ENCODE measurements at places on chromosomes 3 and 15.

GRCh38 chr3:64739971-64740631 is 52.3 kb upstream of the ADAMTS9 start:
- no peak for DNase-seq

GRCh38 chr15:70118599-70118998 is 20.9 kb upstream of the TLE3 start:
- no peak for DNase-seq

DNA sequence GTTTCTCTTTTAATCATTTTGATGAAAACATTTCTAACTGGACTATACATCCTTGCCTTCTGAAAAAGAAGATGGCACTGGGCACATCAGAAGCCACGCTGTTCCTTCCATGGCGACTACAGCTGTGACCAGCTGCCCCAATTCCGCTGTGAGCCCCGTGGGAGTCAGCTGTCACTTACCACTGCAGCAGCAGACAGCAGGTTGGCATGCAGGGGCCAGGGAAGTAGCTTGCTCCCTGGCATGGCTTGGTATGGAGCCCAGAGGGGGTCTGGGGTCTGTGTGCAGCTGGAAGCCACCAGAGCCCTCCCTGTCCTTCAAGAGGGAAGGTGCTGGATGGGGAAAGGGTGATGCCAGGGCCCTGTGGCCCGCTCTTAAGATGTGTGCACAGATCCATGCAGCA is 4.5 kb upstream of the ZXDC start:
- no peak for DNase-seq

GRCh38 chr3:190534986-190535385 is 21.1 kb downstream of the IL1RAP start:
- no peak for DNase-seq

GRCh38 chr15:57323806-57324589 is 52.3 kb upstream of the CGNL1 start:
- no peak for DNase-seq

GRCh38 chr15:29208836-29209235 is 60.8 kb downstream of the NSMCE3 start:
- DNase-seq: no peak

DNA sequence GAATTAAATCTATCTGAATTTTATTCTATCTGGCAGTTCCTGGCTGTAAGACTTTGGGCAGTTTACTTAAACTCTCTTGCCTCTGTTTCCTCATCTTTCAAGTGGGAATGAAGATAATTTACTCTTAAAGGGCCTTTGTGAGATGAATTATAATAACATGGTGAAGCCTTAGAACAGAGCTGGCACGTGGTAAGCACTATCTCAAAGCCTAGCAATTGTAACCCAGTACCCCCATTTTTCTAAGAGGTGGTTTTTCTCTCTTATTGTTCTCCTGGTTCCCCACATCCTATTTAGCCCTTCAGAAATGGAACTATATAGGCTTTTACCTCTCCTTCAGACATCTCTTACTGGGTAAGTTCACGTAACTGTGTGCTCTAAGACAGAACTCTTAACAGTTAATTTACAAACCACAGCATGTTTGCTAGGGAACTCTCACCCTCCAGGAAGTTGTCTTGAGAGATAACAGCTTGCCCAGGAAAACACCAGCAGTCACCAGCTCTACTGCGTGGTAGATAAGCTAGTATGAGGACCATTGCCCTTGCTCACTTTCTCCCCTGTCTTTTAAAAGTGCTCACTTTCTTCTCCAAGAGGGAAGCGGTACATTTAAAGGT is 12.3 kb upstream of the CRBN start:
- no peak for DNase-seq

- no peak for DNase-seq
These were observed 234.1 kb downstream of the RORA start for GRCh38 chr15:60994963-60995475.
